ENCODE measurements at places on chromosomes 11 and 22.

DNA sequence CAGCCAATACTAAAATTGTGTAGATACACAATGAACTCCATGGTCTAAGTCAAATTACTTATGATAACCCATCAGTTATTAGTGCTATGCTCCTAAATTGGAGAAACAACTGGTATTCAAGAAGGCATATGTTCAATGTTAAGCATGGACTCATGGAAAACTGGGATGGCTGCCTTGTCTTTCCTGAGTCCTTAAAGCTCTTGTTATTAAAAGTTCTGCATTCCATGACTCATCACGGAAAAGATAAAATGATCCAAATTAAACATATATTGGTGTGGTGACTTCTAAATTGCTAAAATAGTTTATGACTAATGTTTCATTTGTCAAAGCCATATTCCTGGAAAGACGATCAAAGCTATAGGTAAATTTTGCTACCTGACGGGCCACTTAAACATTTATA, 9.4 kb upstream of the EI24 start:
- no peak for DNase-seq

- no peak for DNase-seq
These were observed 73.2 kb downstream of the DBX1 start for GRCh38 chr11:20087118-20087521.

GRCh38 chr11:1763796-1764661, at the start of gene CTSD:
Gene CTSD, minus strand, starts transcription at chr11:1763927. Its CDS starts 68 bp downstream, at chr11:1763859.
- peak; percentile 32 for DNase-seq

DNA sequence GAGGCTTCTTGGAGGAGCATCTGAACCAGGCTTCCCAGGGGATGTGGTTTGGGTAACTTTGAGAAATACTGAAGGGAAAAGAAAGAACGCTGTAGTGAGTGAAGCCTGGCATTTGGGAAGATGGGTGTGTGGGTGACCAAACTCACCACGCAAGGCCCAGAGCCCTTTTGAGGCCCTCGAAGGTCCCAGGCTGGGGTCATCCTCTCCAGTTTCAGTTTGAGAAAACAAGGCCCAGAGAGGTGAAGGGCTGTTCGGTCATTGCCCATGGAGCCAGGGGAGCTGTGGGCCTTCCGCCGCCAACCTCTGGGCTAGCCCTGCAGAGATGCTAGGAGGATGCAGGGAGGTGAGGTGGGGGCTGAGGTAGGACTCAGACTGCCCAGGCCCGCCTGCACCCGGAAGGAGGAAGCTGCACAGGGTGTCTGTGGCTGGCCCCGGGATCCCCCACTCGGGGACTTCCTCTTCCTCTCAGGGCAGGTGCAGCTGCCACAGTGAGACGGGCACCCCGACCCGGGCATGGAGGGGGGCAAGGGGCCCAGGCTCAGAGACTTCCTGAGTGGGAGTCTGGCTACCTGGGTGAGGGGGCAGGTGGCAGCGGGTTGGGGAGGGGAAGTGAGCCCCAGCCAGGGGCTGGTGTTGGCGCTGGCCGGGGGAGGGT, at the start of gene CCDC88B:
Gene CCDC88B (plus strand): TSS at position 451 of the 655 bp plus-strand sequence. CDS start 63 bp downstream, at position 514.
- no peak for DNase-seq

- DNase-seq, result no peak
These were observed 53.9 kb upstream of the RCE1 start for GRCh38 chr11:66789097-66789890.

DNA sequence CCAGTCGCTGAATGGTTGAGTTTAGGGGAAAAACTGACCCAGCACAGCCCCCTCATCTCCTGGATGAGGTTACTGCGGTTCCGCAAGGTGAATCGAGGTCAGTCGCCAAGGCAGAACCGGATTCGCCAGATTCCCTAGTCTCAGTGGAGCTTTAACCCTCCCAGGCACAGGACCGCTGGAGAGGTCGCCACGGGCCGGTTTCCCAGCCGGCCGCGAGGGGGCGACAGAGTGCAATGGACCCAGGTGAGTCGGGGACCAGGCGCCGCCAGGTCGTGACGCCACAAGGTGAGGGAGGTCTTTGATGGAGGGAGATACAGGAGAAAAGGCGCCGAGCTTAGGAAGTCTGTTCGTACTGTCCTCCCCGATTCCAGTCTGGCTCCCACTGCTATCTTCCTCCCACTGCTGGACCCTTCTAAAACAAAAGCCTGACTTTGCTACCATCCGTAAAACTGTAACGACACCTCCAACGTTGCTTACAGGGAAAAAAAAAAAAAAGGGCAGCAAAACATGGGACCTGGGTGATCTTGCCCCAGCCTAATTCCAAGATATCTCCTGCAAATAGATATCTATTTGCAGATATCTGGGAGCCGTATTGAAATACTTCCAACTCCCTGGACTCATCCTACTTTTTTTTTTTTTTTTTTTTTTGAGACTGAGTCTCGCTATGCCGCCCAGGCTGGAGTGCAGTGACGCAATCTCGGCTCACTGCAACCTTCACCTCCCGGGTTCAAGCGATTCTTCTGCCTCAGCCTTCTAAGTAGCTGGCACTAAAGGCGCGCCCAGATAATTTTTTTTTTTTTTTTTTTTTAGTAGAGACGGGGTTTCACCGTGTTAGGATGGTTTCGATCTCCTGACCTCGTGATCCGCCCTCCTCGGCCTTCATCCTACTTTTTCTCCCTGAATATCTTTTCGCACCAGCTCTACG, 1.4 kb upstream of the GGA1 start:
- DNase-seq, result peak; percentile 66

DNA sequence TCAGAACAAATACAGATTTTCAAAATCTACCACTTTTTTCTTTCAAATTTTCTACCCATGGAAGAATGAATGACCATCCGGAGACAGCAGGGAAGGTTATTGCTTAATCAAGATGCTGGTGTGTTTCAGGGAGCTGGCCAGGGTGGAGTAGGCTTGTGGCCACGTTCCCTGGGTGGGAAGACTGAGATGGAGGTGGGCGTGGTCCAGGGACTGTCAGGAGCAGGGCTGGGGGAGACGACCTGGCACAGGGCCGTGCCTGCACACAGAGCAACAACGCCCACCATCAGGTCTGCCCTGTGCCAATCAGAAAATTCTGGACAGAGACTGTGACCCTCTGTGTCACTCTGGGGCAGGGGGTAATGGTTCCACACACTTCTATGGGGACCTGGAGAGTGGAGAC, 7.1 kb upstream of the APOBEC3H start:
- no peak for DNase-seq

GRCh38 chr11:19441752-19442553, 201.2 kb upstream of the E2F8 start:
- no peak for DNase-seq

- DNase-seq, result no peak
These were observed 41.1 kb downstream of the OTOG start for GRCh38 chr11:17588166-17588565.

- no peak for DNase-seq
These were observed 729 bp downstream of the IL17RA start for GRCh38 chr22:17085277-17086181.

GRCh38 chr11:72225411-72225951, 914 bp downstream of the INPPL1 start:
- no peak for DNase-seq

GRCh38 chr11:26992031-26992541, 1.8 kb upstream of the FIBIN start:
- DNase-seq, result no peak
